ENCODE measurements at places on chromosomes 16 and 17.
A peak's percentile ranks its signal among the peaks of the same experiment; 100 is the strongest.

GRCh38 chr16:83029467-83029866 is 402.7 kb downstream of the CDH13 start:
- DNase-seq: no peak

DNA sequence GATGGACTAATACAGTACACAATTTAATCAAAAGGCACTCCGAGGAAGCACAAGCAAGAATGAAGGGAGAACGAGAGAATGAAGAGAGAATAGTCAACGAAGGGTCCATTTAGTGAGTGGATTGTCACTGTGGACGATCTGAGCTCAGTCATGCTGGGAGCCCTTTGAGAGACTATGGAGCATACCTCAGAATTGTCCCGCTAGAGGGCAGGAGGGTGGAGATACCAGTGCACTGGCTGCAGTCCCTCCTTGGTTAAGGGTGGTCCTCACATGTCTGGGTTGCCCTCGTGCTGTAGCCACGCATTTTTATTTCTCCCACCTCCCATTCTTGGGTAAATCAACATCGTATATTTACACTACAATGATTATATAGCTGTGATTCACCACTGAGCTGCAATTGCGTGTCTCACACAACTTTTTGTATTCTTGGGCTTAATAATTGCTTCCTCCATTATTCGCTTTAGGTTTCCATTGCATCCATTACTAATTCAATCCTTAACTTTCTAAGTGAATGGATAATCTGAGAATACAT is 33.2 kb upstream of the FAM20A start:
- no peak for DNase-seq

- DNase-seq: no peak
Observed at GRCh38 chr17:19244781-19245180, 7.6 kb downstream of the EPN2 start.

GRCh38 chr17:74742153-74742515 is 5.1 kb downstream of the RAB37 start:
- DNase-seq: peak; percentile 45

DNA sequence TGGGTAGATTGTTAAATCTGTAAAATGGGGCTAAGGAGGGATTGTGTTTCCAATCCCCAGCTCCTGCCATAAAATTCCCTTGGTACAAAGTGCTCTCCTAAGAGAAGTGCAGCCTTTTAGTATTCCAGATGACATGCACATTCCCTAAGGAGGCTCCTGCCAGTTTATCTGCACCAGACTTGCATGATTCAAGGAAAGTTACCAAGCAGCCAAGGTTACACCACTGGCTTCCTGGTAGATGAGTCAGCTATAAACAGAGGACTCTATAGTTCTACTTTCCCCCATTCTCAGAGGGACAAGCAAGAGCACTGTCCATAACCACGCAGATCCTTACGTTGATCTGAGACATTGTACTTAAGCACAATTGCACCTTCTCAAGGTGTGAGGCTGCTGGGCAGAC is 1.9 kb downstream of the CALB2 start:
- DNase-seq: no peak

GRCh38 chr16:80144191-80144590 is 396.6 kb upstream of the DYNLRB2 start:
- DNase-seq: no peak
